ENCODE measurements at places on chromosomes 6 and 20. TPM values are rescaled to one million over a fixed set of nuclear protein-coding genes. Genes with fewer than 3 reads are reported as not detected.

DNA sequence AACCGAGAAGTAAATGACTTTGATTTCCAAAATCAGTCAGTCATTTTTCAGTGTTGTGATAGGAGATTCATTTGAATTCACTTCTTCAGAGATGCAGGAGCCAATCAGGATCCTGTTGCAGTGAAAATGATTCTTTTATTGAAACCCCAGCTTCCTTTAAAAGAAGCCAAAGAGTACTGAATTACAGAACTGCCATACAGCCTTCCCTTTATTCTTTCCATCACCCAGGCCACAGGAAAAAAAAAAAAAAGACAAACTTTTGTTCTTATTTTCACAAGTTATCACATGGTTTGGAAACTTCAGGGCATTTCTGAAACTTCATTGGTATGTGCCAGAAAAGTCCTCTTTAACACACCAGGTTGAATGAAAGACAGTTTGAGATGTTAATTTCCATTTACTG lies 1.8 kb upstream of the CARMIL1 start:
- H3K27ac ChIP-seq: no peak overlapping the region
- no peaks in the 10 kb centered on the region for H3K36me3 ChIP-seq
- H3K27me3 ChIP-seq: peaks cover 11% of the 10 kb centered on the region
- DNase-seq: no peak
- no peak overlapping the region for H3K4me3 ChIP-seq

GRCh38 chr6:9140172-9140571 lies 704.8 kb upstream of the SLC35B3 start:
- H3K27ac ChIP-seq: no peak overlapping the region
- H3K4me3 ChIP-seq: no peak overlapping the region
- H3K4me1 ChIP-seq: no peaks in the 10 kb centered on the region
- no peak for DNase-seq
- H3K27me3 ChIP-seq: peaks cover 3% of the 10 kb centered on the region
- H3K36me3 ChIP-seq: no peaks in the 10 kb centered on the region

DNA sequence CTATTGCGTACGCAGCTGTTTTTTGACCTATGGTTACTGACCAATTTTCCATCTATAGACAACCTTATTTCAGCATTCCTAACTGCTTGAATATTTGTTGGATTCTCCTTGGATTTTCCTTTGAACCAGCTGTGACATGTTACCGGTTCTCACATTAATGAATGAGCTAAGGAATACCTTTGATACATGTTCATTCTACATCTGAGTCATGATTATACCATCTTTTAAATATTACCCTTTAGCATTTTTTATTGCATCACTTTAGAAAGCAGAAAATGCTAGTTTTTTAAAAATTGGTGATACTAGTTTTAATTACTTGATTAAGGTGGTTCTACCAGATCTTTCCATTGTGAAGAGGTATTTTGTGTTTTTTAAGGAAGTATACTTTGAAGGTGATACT lies 1.9 kb upstream of the IGF2R start:
- H3K27me3 ChIP-seq: no peaks in the 10 kb centered on the region
- peaks cover 22% of the 10 kb centered on the region for H3K4me1 ChIP-seq
- DNase-seq: no peak
- peaks cover 11% of the 10 kb centered on the region for H3K36me3 ChIP-seq
- no peak overlapping the region for H3K4me3 ChIP-seq
- H3K27ac ChIP-seq: no peak overlapping the region

DNA sequence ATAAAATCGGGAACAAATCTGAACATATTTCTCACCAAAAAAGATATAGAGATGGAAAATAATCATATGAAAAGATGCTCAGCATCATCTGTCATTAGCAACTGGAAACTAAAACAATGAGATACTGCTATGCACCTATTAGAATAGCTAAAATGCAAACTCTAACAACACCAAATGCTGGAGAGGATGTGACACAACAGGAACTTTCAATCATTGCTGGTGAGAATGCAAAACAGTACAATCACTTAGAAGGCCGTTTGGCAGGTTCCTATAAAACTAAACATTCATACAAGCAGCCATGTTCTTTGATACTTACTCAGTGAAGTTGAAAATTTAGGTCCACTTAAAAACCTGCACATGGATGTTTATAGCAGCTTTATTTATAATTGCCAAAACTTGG lies 67.0 kb downstream of the FAM50B start:
- peaks cover 29% of the 10 kb centered on the region for H3K4me1 ChIP-seq
- no peaks in the 10 kb centered on the region for H3K36me3 ChIP-seq
- H3K4me3 ChIP-seq: no peak overlapping the region
- H3K27ac ChIP-seq: no peak overlapping the region

Gene GPR6
- total RNA-seq: not detected

- no peak overlapping the region for H3K27ac ChIP-seq
- DNase-seq: no peak
- no peak overlapping the region for H3K4me3 ChIP-seq
- no peaks in the 10 kb centered on the region for H3K27me3 ChIP-seq
Observed at GRCh38 chr20:34999021-34999451, 43.4 kb downstream of the MYH7B start.

DNA sequence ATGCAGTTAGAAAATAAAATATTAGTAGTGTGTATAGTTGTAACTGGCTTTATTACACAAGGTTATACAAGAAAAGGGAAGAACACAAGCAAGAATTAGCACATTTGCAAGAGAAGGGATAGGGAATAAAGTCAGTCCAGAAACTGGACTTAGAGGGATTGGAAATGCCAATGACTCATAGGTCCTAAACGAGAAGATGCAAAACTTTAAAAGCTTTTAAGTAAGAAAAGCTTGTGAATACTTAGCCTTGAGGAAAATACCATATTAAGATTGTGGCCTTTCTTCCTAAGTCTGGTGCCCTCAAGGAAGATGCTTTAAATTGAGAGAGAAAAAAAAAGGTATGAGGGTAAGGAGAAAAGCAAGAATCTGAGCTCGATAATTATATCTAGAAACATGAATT lies 102.3 kb upstream of the MCHR2 start:
- H3K4me3 ChIP-seq: no peak overlapping the region
- no peaks in the 10 kb centered on the region for H3K36me3 ChIP-seq

DNA sequence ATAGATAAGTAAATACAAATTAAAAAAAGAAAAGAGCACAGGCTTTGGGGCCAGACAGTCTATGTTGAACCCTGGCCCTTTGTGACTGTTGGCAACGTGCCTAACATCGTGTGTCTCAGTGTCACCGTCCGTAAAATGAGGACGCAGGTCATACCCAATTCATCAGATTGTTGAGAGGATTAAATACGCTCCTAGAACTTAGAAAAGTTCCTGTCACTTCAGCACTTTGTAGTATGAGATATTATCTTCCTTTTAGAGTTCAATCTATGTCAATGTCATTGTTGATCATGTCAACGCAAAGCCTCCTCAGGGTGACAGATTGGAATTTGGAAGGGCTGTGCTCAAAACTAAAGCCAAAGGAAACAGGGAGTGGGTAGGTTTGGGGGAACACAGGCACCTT lies 21.7 kb downstream of the SERPINB1 start:
- peaks cover 40% of the 10 kb centered on the region for H3K4me1 ChIP-seq
- peaks cover 13% of the 10 kb centered on the region for H3K36me3 ChIP-seq
- no peaks in the 10 kb centered on the region for H3K27me3 ChIP-seq

Gene SSR1
- 129 TPM for total RNA-seq

- DNase-seq: no peak
- no peaks in the 10 kb centered on the region for H3K36me3 ChIP-seq
- no peaks in the 10 kb centered on the region for H3K4me1 ChIP-seq
- H3K4me3 ChIP-seq: no peak overlapping the region
- no peak overlapping the region for H3K27ac ChIP-seq
Observed at GRCh38 chr6:129195643-129196042, 312.7 kb downstream of the LAMA2 start.

GRCh38 chr6:20001286-20001685 lies 164.1 kb downstream of the ID4 start:
- H3K4me1 ChIP-seq: no peaks in the 10 kb centered on the region
- peaks cover 2% of the 10 kb centered on the region for H3K36me3 ChIP-seq
- DNase-seq: no peak

DNA sequence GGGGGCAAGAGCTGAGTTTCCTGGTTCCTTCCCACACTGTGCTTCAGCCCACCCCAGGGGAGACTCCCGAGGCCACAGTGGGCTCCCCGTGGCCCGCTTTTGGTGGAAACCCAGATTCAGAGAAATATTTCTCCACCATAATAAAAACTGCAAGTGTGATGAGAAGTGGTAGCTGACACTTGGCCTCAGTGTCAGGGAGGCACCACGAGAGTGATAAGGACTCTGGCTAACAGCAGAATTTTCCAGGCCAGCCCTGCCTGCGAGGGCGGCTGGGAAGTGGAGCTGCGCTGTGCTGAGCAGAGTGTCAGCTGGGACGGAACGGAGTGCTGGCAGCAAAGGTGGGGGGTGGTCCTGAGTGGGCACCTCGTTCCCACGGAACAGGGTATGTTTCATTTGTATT lies 22.5 kb downstream of the SPATA2 start:
- H3K4me3 ChIP-seq: no peak overlapping the region
- H3K36me3 ChIP-seq: peaks cover 7% of the 10 kb centered on the region
- peaks cover 25% of the 10 kb centered on the region for H3K4me1 ChIP-seq
- peak overlapping the region; percentile 81 for H3K27ac ChIP-seq
- H3K27me3 ChIP-seq: no peaks in the 10 kb centered on the region
- no peak for DNase-seq

DNA sequence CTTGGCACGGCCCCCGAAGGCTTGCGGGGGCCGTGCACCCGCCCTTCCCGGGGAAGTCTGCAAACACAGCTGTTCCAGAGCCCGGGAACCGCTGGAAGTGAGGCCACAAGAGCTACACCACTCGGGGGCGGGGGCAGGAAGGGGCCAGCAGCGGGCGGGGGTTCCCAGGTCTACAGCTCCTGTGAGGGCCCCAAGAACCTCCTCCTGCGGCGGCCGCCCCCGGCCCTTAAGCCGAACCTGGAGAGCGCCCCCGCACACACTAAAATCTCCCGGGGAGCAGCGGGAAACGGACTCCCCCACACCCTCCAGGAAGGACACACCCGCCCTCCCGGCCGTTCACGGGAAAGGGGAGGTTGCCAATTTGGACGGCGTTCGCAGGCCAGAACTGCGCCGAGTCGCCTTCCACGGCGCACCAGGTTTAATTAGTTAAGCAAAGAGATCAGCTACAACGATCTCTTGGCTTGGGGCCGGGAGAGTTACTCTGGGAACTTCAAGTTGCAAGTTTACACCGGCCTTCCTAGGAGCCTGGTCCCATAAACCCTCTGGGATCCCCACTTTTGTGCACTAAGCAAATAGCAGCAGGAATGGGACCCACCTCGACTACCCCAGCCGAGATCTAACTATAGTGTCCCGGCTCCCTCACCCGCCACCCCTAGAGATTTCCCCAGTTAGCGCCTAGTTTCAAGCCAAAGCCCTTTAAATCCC lies 1.7 kb downstream of the JAG1 start:
- peaks cover 60% of the 10 kb centered on the region for H3K27me3 ChIP-seq
- no peak overlapping the region for H3K27ac ChIP-seq
- H3K4me1 ChIP-seq: peaks cover 21% of the 10 kb centered on the region
- H3K4me3 ChIP-seq: peak overlapping the region; percentile 71
- no peaks in the 10 kb centered on the region for H3K36me3 ChIP-seq

Gene TENT5A
- total RNA-seq: 0.51 TPM

Gene MYCT1
- not detected for total RNA-seq

Gene IL17F
- 155 TPM for total RNA-seq

DNA sequence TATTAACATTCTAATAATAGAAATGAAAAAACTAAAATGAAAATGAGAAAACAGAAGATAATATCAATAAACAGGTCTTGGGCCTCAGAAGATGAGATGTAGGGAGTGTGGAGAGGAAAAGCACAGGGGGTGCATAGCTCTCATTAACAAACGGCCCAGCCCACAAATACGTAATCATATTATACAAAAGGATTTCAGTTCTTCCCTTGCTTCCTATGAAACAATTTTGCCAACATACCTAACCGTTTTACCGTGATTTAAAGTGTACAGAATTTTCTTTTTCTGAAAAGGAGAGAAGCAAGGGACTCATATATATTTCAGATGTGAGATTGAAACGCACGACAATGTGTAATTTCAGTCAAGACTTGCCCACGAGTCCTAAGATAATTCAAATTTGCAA lies 136.0 kb downstream of the HFE start:
- no peak for DNase-seq
- no peaks in the 10 kb centered on the region for H3K27me3 ChIP-seq
- no peak overlapping the region for H3K4me3 ChIP-seq

- no peaks in the 10 kb centered on the region for H3K4me1 ChIP-seq
- H3K4me3 ChIP-seq: no peak overlapping the region
- no peak for DNase-seq
- H3K27me3 ChIP-seq: no peaks in the 10 kb centered on the region
- peaks cover 8% of the 10 kb centered on the region for H3K36me3 ChIP-seq
Observed at GRCh38 chr6:21142741-21143140, 450.8 kb upstream of the SOX4 start.

DNA sequence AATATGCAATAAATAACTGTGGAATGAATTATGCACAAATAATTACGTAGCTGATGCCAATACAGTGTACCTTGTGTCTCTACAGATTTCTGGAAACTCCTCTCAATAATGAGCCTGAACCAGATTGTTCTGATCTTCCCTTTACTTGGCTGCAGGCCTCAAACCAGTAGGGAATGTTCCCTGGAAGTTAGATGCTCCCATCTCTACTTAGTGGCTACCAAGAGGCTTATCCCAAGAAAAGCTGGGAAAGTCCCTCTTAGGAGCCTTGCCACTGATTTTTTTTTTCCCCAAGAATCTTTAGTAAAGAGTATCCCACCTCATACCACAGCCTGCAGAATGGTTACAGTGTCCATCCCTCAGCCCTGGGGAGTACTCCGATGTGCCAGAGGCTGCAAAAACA lies 702.1 kb downstream of the RFPL4B start:
- H3K36me3 ChIP-seq: no peaks in the 10 kb centered on the region
- H3K27me3 ChIP-seq: no peaks in the 10 kb centered on the region
- H3K4me1 ChIP-seq: no peaks in the 10 kb centered on the region
- H3K4me3 ChIP-seq: no peak overlapping the region
- no peak for DNase-seq
- H3K27ac ChIP-seq: no peak overlapping the region

DNA sequence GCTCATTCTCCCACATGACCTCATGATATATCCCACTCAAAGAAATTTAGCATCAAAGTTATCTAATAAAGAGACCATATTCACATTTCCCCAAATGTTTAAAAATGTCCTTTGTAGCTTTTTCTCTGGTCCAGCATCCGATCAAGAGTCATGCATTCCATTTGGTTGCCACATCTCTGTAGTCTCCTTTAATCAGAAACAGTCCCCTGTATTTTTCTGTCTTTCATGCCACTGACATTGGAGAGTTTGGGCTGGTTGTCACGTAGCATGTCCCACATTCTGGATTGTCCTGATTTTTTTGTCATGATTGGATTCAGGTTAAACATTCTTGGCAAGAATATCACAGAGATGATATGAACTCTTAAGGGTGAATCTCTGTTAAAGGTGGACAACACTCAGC lies 55.7 kb downstream of the SNX5 start:
- H3K27me3 ChIP-seq: peaks cover 18% of the 10 kb centered on the region
- H3K4me1 ChIP-seq: no peaks in the 10 kb centered on the region
- no peaks in the 10 kb centered on the region for H3K36me3 ChIP-seq
- no peak for DNase-seq
- H3K27ac ChIP-seq: no peak overlapping the region

Gene TSPYL4
- total RNA-seq: 9.4 TPM

GRCh38 chr6:149285626-149286025 lies 31.9 kb upstream of the TAB2 start:
- no peaks in the 10 kb centered on the region for H3K27me3 ChIP-seq
- H3K27ac ChIP-seq: no peak overlapping the region
- no peak overlapping the region for H3K4me3 ChIP-seq
- DNase-seq: no peak
- peaks cover 15% of the 10 kb centered on the region for H3K4me1 ChIP-seq
- no peaks in the 10 kb centered on the region for H3K36me3 ChIP-seq

- DNase-seq: no peak
- H3K4me3 ChIP-seq: no peak overlapping the region
- no peak overlapping the region for H3K27ac ChIP-seq
- H3K36me3 ChIP-seq: no peaks in the 10 kb centered on the region
- H3K4me1 ChIP-seq: no peaks in the 10 kb centered on the region
- no peaks in the 10 kb centered on the region for H3K27me3 ChIP-seq
Observed at GRCh38 chr6:9801249-9801754, 613.6 kb downstream of the TFAP2A start.

Gene SLA2
- 52.6 TPM for total RNA-seq

Data from activated CD4-positive, alpha-beta T cell treated with anti-CD3 and anti-CD28 coated beads for 36 hours (primary cell).